Fibroblast of gingiva (primary cell): ENCODE measurements at places on chromosomes 5 and 9.

GRCh38 chr5:6506611-6507010 is 58.0 kb downstream of the UBE2QL1 start:
- DNase-seq = no peak

- DNase-seq = no peak
These were observed 983.6 kb upstream of the TYRP1 start for GRCh38 chr9:11709567-11709966.

- DNase-seq = no peak
These were observed 271.5 kb upstream of the PANK3 start for GRCh38 chr5:168850683-168851082.

DNA sequence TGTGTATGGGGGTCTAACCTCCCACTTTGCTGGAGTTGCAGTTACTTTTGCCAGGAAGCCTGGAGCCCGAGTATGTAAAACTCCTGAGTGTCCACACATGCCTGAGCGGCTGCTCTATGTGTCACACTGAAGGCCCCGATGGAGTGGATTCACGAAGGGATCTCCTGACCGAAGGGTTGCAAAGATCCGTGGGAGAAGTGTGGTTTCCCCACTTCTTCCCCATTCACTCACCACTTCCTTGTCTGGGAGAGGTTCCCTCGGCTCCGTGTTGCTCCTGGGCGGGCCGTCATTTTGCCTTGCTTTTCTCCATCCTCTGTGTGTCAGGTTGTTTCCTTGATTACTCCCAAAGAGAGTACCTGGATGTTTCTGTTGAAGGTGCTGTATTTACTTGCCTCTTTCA is 16.2 kb upstream of the IL3 start:
- no peak for DNase-seq

GRCh38 chr5:116566251-116566650 is 8.4 kb downstream of the SEMA6A start:
- DNase-seq = no peak

- DNase-seq = no peak
These were observed 89.0 kb downstream of the ERBIN start for GRCh38 chr5:66015196-66015960.

GRCh38 chr9:88775559-88775958 is 215.7 kb upstream of the S1PR3 start:
- no peak for DNase-seq

- no peak for DNase-seq
These were observed 46.6 kb downstream of the NR6A1 start for GRCh38 chr9:124724415-124725067.

DNA sequence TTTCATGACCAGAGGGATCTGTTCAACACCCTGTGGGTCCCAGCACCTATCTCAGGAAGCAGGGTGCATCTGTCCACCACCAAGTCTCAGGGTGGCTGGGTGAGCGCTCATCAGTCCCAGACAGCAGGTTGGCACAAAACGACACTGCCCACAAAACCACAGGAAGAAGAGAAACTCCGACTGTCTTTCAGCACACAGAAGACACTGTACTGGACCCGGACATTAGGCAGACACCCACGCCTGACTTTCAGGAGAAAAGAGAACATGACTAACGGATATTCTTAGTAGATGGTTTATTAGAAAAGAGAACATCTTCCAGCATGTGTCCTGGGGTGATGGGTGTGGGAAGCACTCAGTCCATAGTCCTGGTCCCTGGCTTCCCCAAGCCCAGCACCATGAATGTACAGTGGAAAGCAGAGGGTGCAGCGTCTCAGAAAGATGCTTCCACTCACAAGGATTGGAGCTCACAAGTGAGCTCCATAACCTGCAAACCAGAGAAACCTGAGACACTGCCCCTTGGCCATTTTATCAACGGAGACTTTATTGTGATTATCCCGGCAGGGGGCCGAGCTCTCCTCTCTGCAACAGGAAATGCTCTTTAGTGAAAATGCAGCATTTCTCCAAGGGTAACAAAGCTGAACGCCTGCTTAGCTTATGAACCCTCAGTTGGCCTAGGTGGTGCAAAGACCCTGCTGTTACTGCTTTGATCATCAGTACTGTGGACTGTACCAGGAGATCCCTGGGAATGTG is 35.8 kb upstream of the LCP2 start:
- no peak for DNase-seq
